Natural killer cell treated with Interleukin-12 subunit alpha and Interleukin-12 subunit beta and Interleukin-15 and Interleukin-18, amount 100 ng/mL, for 72 hours (primary cell): ENCODE measurements at places on chromosomes 5 and 9. TPM values are rescaled to one million over a fixed set of nuclear protein-coding genes. Genes with fewer than 3 reads are reported as not detected.

- no peak for DNase-seq
- peaks cover 8% of the 10 kb centered on the region for H3K27me3 ChIP-seq
- H3K27ac ChIP-seq, result no peak overlapping the region
- H3K36me3 ChIP-seq, result no peaks in the 10 kb centered on the region
- no peaks in the 10 kb centered on the region for H3K4me1 ChIP-seq
These were observed 19.9 kb upstream of the FAM120A start for GRCh38 chr9:93431539-93432105.

- no peaks in the 10 kb centered on the region for H3K27me3 ChIP-seq
- H3K4me3 ChIP-seq, result peak overlapping the region; percentile 1
- peaks cover 6% of the 10 kb centered on the region for H3K36me3 ChIP-seq
- no peak for DNase-seq
- H3K27ac ChIP-seq, result no peak overlapping the region
These were observed 4.6 kb upstream of the DNAJC18 start for GRCh38 chr5:139443831-139444453.

DNA sequence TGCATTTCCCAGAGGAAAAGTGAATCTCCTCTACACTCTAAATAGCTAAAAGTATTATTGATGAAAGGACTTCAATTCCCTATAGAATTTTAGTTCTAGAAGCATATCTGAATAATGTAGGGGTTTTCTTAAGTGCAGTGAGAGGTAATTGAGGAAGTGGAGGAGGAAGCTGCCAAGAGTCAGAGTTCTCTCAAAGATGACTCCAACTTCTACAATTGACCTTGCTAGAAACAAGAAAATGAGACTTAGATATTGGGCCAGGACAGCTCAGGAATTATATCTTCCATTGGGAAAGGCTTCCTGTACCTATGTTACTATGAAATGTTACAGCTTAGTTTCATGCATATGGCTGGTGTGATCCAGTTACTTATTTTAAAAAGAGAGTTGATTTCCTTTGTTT lies 10.4 kb upstream of the F2R start:
- peaks cover 5% of the 10 kb centered on the region for H3K4me1 ChIP-seq
- no peak for DNase-seq
- H3K27me3 ChIP-seq, result no peaks in the 10 kb centered on the region
- H3K4me3 ChIP-seq, result no peak overlapping the region
- H3K36me3 ChIP-seq, result peaks cover 10% of the 10 kb centered on the region

GRCh38 chr9:113368348-113368981 lies 8.3 kb downstream of the HDHD3 start:
- H3K4me3 ChIP-seq, result no peak overlapping the region
- no peaks in the 10 kb centered on the region for H3K4me1 ChIP-seq
- H3K27me3 ChIP-seq, result no peaks in the 10 kb centered on the region
- no peak for DNase-seq
- no peak overlapping the region for H3K27ac ChIP-seq

Gene TMEM8B
- total RNA-seq, result 1.8 TPM

Gene ZDHHC21
- total RNA-seq, result 12.0 TPM

DNA sequence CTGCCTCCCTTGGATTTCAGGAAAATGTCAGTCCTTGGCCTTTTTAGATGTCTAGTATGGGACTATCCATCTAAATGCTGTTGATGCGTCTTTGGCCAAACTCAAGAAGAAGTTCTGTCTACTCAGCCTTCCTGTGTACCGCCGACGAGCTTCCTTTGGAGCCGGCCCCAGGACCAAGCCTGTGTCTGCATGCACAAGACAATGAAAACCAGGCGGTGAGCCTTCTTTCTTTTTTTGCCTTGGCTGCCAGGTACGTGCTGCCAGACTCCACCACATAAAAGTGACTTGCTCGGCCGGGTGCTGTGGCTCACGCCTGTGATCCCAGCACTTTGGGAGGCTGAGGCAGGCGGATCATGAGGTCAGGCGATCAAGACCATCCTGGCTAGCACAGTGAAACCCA lies 6.0 kb upstream of the NEURL1B start:
- no peaks in the 10 kb centered on the region for H3K36me3 ChIP-seq
- H3K4me3 ChIP-seq, result no peak overlapping the region
- no peak overlapping the region for H3K27ac ChIP-seq
- H3K4me1 ChIP-seq, result no peaks in the 10 kb centered on the region
- peaks cover 15% of the 10 kb centered on the region for H3K27me3 ChIP-seq

DNA sequence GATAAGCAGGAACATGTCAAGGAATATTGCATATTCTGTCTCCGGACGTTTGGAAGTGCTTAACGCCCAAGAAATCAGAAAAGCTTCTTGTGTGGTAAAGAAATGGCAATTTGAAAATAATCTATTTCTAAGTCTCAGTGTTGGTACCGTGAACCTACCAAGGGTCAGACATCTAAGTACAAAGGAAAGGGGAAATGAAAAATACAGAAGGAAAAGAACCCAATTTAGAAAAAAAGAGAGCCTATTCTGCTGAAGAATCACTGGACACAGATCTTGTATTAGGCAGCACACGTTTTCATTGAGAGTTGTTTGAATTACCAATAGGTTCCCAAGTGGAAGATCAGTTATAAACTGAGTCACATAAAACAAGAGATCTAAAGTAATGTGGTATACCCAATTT lies 46.9 kb upstream of the CEP78 start:
- no peaks in the 10 kb centered on the region for H3K27me3 ChIP-seq
- no peaks in the 10 kb centered on the region for H3K36me3 ChIP-seq
- H3K4me1 ChIP-seq, result no peaks in the 10 kb centered on the region
- H3K4me3 ChIP-seq, result no peak overlapping the region
- no peak for DNase-seq

Gene NRG2
- not detected for total RNA-seq

GRCh38 chr5:160467555-160468362 lies 46.1 kb downstream of the PTTG1 start:
- H3K4me1 ChIP-seq, result peaks cover 60% of the 10 kb centered on the region
- peak; percentile 95 for DNase-seq
- H3K4me3 ChIP-seq, result peak overlapping the region; percentile 92
- peak overlapping the region; percentile 94 for H3K27ac ChIP-seq

GRCh38 chr5:35860686-35861085 lies 4.0 kb downstream of the IL7R start:
- H3K4me1 ChIP-seq, result peaks cover 20% of the 10 kb centered on the region
- no peak for DNase-seq
- H3K27ac ChIP-seq, result peak overlapping the region; percentile 65
- H3K36me3 ChIP-seq, result peaks cover 32% of the 10 kb centered on the region
- peak overlapping the region; percentile 36 for H3K4me3 ChIP-seq

DNA sequence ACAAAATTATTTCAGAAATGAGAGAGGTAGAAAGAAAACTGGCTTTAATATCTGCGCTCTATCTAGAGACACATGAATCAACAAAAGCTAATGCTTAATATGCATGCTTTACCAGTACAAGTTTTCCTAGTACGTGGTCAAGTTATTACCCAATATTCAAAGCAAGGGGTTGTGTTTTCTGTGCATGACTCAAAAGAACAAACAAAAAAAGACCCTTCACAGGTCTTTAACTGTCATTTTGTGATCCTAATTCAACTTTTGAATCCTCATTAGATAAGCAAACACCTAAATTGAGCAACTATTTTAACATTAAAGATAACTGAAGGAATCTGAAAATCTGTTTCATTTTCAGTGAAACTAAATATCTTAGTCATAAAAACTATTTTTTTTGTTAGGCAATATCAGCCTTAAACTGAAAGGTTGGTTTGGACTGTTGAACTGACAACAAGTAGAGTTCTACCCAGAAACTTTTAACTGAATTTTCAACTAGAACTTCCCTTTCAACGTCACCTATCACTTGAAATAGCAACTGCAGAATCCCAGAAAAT lies 12.5 kb downstream of the ST8SIA4 start:
- H3K27me3 ChIP-seq, result no peaks in the 10 kb centered on the region
- peaks cover 79% of the 10 kb centered on the region for H3K4me1 ChIP-seq
- H3K36me3 ChIP-seq, result peaks cover 43% of the 10 kb centered on the region

DNA sequence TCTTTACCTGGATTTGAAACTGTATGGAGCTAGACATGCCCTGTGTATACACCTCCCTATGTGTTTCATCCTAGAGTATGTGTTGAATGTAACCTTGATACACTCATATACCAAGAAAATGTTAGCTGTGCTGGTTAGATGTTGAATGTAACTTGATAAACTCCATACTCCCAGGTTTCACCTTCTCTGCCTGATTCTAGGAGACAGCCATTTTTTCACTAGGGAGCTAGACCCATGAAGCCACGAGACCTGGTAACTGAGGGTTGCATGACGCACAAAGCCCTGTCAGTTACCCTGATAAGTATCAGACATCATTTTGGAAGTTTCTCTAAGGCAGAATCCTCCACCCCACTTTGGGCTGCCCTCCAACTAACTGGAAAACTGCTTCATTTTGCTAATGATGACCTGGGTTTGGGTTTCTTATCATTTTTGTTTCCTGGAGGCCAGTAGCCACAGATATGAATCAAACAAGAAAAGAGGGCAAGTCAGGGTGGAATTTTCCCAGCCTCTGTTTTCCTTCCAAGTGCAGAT lies 478.5 kb upstream of the KIF2A start:
- H3K27ac ChIP-seq, result no peak overlapping the region
- no peaks in the 10 kb centered on the region for H3K36me3 ChIP-seq
- no peak for DNase-seq
- H3K4me1 ChIP-seq, result no peaks in the 10 kb centered on the region
- peaks cover 8% of the 10 kb centered on the region for H3K27me3 ChIP-seq

DNA sequence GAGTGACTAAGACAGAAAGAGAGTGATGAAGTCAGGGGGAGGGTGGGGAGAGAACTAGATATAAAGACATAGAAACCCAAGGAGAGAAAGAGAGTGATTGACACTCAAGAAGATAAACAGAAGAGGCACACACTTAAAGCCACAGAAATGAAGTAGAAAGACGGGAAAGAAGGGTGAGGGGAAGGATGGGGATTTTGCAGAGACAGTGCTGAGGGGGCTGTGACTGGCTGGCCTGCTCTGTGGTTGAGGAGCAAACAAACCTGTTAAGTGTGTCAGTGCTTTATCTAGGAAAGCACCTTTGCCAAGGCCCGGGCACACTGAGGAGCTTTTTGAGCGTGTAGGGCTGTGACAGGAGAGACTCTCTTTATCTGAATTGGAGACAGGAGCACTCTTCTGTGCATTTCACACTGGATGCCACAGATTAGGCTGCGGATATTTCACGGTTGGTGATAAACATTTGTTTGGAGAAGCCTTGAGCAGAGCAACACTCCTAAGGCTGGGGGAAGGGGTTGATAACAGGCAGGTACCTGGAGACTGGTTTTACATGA lies 109.1 kb downstream of the DOCK2 start:
- H3K4me3 ChIP-seq, result peak overlapping the region; percentile 16
- no peak for DNase-seq
- peak overlapping the region; percentile 79 for H3K27ac ChIP-seq
- H3K4me1 ChIP-seq, result peaks cover 31% of the 10 kb centered on the region
- peaks cover 39% of the 10 kb centered on the region for H3K36me3 ChIP-seq

Gene ANKRD18B
- total RNA-seq, result 3.9 TPM

Gene GZMA
- total RNA-seq, result 1,702 TPM

Gene MAST4
- total RNA-seq, result 53.1 TPM

DNA sequence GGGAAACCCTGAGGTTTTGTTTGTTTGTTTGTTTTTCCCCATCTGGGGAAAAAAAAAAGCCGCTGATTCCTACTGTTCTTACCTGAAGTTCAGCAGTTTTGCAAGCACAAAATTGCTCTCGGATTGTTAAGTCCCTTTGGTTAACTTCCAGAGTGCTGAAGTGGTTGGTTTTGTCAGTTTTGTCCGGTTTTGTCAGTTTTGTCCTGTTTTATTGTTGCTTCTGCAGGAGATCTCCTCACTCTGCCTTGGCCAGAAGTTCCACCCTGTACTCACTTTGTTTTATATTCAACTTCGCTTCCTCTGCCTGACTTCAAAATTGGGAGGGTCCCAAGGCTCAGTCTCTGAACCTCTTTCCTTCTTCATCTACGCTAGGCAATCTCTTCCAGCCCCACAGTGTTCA lies 14.4 kb downstream of the ZNF346 start:
- no peak overlapping the region for H3K27ac ChIP-seq
- no peak for DNase-seq
- no peak overlapping the region for H3K4me3 ChIP-seq
- no peaks in the 10 kb centered on the region for H3K27me3 ChIP-seq
- H3K4me1 ChIP-seq, result peaks cover 16% of the 10 kb centered on the region

- no peaks in the 10 kb centered on the region for H3K27me3 ChIP-seq
- peak overlapping the region; percentile 75 for H3K4me3 ChIP-seq
- peak overlapping the region; percentile 96 for H3K27ac ChIP-seq
- peaks cover 7% of the 10 kb centered on the region for H3K36me3 ChIP-seq
- H3K4me1 ChIP-seq, result peaks cover 44% of the 10 kb centered on the region
- DNase-seq, result peak; percentile 99
These were observed 1.9 kb upstream of the SQSTM1 start for GRCh38 chr5:179818746-179819295.

- H3K4me1 ChIP-seq, result no peaks in the 10 kb centered on the region
- no peak overlapping the region for H3K27ac ChIP-seq
- no peak for DNase-seq
These were observed 172.2 kb downstream of the CCDC192 start for GRCh38 chr5:127875235-127876021.

Gene ADAMTS6
- 0.10 TPM for total RNA-seq
